HCT116 (cell line): ENCODE measurements at places on chromosomes 12 and 14. TPM values are rescaled to one million over a fixed set of nuclear protein-coding genes. Genes with fewer than 3 reads are reported as not detected.

DNA sequence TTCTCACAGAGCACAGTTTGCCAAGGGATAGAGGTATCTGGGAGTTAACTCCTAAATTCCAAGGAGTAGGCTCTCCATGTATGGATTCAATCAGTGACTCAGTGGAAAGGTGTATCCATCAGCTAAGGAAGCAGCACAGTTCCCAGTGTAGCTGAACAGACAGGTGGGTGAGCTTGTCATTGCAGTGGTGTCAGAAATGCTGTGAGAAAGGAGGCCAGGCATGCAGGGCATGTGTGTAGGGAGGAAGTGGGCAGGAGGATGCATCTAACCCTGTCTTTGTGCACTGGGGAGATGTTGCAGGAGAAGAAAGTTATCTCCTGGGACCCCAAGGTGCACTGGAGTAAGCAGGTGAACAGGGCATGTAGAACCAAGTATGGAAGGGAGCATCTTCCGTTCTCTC lies 539.0 kb downstream of the VRK1 start:
- no peaks in the 10 kb centered on the region for H3K4me1 ChIP-seq
- 0 out of 2 replicates have a peak, but pooled peaks cover 6% of the 10 kb centered on the region for H3K27me3 ChIP-seq
- no peak overlapping the region for H3K4me3 ChIP-seq
- no peak overlapping the region for H3K27ac ChIP-seq
- DNase-seq = no peak
- H3K36me3 ChIP-seq = no peaks in the 10 kb centered on the region

DNA sequence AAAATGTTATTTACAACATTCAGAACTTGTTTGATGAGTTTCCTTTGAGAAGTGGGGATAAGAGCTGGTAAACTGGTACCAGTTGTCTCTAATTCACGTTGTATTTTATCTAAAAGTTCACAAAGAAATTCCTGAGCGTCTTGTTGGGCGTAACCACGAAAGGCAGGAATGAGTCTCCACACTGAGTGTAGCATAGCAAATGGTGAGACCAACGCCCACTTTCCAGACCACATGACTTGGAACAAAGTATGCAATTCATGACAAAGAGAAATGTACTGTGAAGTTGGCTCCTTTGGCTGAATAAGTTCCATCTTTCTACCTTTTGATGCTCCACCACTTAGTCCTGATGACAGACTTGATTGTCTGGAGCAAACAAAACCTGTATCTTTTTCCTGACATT lies 18.4 kb downstream of the USP44 start:
- H3K27me3 ChIP-seq = no peaks in the 10 kb centered on the region
- H3K4me1 ChIP-seq = no peaks in the 10 kb centered on the region
- no peak for DNase-seq
- no peak overlapping the region for H3K4me3 ChIP-seq

RNU7-1 gene
- not detected for total RNA-seq

DNA sequence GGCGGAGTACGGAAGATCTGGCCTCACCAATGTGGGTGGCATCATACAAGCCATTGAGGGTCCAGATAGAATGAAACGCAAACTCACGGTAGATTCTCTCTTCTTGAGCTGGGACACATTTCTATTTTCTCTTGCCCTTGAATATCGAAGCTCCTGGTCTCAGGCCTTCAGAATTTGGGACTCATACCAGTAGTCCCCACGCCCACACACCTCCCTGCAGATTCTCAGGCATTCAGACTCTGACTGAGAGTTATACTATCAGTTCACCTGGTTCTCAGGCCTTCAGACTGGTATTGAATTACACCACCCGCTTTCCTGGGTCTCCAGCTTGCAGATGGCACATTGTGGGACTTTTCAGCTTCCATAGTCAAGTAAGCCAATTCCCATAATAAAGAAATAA lies 37.8 kb downstream of the EIF2S3B start:
- no peaks in the 10 kb centered on the region for H3K27me3 ChIP-seq
- H3K27ac ChIP-seq = no peak overlapping the region
- no peak for DNase-seq
- no peaks in the 10 kb centered on the region for H3K4me1 ChIP-seq

- peaks cover 15% of the 10 kb centered on the region for H3K4me1 ChIP-seq
- H3K27me3 ChIP-seq = no peaks in the 10 kb centered on the region
- no peaks in the 10 kb centered on the region for H3K36me3 ChIP-seq
- H3K27ac ChIP-seq = no peak overlapping the region
These were observed 2.0 kb upstream of the ACTN1 start for GRCh38 chr14:68981139-68981538.

- no peaks in the 10 kb centered on the region for H3K4me1 ChIP-seq
- no peak for DNase-seq
- H3K4me3 ChIP-seq = no peak overlapping the region
- no peak overlapping the region for H3K27ac ChIP-seq
These were observed 20.0 kb downstream of the ZCCHC8 start for GRCh38 chr12:122480753-122481152.

- no peak overlapping the region for H3K27ac ChIP-seq
- H3K4me3 ChIP-seq = no peak overlapping the region
- DNase-seq = no peak
- H3K4me1 ChIP-seq = no peaks in the 10 kb centered on the region
- no peaks in the 10 kb centered on the region for H3K36me3 ChIP-seq
These were observed 322.3 kb downstream of the DUSP6 start for GRCh38 chr12:89029961-89030360.

GRCh38 chr14:93862265-93862664 lies 64.9 kb upstream of the FAM181A start:
- no peak overlapping the region for H3K27ac ChIP-seq
- DNase-seq = no peak
- no peak overlapping the region for H3K4me3 ChIP-seq
- no peaks in the 10 kb centered on the region for H3K36me3 ChIP-seq
- no peaks in the 10 kb centered on the region for H3K4me1 ChIP-seq

DNA sequence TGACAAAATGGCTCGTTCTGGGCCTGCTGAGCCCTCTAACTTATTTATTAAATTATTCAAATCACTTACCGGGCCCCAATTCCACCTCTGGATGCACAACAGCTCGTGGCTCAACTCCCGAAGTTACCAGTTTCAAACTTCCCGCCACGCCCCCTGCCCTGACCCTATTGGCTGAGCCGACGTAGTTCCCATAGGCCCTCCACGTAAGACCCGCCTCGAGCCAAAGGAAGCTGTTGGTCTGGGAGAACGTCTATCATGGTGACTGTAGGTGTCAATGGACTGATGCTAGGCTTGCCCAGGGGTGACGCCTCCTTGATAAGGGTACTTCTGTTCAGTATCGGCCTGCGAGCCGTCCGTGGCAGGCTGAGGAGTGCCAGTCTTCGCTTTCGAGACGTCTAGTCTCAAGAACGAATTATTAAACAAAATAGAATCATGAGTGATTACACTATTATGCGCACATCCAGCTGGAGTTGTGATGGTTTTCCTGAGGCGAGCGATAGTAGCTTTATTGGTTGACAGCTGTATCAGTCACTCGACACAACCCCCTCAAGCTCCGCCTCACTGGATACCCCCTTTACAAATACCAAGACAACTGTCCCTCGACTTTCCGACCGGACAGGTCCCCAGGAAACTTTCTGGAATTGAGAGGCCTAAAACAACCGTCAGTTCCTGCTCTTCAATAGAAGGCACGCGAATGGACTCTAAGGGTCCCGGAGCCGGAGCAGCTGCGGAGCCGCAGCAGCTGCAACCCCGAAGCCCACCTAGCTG lies at the start of gene CDCA3:
Gene CDCA3, minus strand, starts transcription at position 134 of the 768 bp plus-strand sequence. CDS start 334 bp downstream, outside the sequence.
- peaks cover 31% of the 10 kb centered on the region for H3K4me1 ChIP-seq
- peaks cover 48% of the 10 kb centered on the region; the same call in 1 of the 2 replicates for H3K36me3 ChIP-seq
- H3K27me3 ChIP-seq = no peaks in the 10 kb centered on the region

- no peak for DNase-seq
- peaks cover 76% of the 10 kb centered on the region for H3K27me3 ChIP-seq
- no peaks in the 10 kb centered on the region for H3K4me1 ChIP-seq
- H3K27ac ChIP-seq = no peak overlapping the region
These were observed 56.5 kb upstream of the CCND2 start for GRCh38 chr12:4217091-4217490.

GRCh38 chr12:64840949-64841717 lies 16.7 kb downstream of the TBC1D30 start:
- H3K4me3 ChIP-seq = no peak overlapping the region
- peaks cover 8% of the 10 kb centered on the region for H3K36me3 ChIP-seq
- no peaks in the 10 kb centered on the region for H3K27me3 ChIP-seq
- no peaks in the 10 kb centered on the region for H3K4me1 ChIP-seq

GRCh38 chr12:54358191-54358944 lies 5.9 kb downstream of the GPR84 start:
- peak overlapping the region; percentile 61 for H3K27ac ChIP-seq
- no peaks in the 10 kb centered on the region for H3K36me3 ChIP-seq
- H3K4me1 ChIP-seq = peaks cover 26% of the 10 kb centered on the region
- no peaks in the 10 kb centered on the region for H3K27me3 ChIP-seq
